Stimulated activated CD4-positive, alpha-beta T cell treated with anti-CD3 and anti-CD28 coated beads, Interleukin-1b, Interleukin-23, amount 100 ng/mL, for 1 hour (primary cell): ENCODE measurements at places on chromosomes 2 and 18.

- no peak for DNase-seq
Observed at GRCh38 chr2:240895656-240896388, at the start of gene MAB21L4. TSS of gene MAB21L4 (minus strand) at chr2:240896156. CDS start at chr2:240895997, 159 bp downstream.

DNA sequence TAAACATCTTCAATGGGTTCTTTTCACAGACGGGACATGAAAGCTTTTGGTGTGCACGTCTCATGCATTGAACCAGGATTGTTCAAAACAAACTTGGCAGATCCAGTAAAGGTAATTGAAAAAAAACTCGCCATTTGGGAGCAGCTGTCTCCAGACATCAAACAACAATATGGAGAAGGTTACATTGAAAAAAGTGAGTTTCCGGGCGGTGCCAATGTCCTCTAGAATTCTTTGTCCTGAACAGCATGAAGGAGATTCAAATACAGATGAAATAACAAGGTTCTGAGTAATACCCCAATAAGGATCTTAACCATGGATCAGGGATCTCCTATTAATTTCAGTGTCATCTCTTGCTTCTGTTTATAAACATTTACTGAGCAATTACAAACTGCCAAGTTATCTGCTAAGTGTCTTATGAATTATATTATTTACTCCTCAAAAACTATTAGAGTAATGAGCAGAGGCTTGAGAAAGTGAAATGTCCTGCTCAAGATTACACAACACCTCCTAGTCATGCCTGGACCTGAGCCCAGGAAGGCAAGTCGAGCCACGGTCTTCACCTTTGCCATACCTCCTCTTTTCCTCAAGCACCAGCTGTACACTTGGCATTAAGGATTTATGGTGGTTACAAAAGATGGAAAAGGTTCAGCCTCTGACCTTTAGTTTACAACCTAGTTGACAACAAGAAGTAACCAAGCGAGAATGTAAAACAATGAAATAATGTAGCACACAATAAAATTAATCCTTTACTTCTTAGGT is 22.6 kb downstream of the DHRS9 start:
- no peak for DNase-seq

- DNase-seq = no peak
Observed at GRCh38 chr2:229553091-229553490, 161.3 kb downstream of the DNER start.

DNA sequence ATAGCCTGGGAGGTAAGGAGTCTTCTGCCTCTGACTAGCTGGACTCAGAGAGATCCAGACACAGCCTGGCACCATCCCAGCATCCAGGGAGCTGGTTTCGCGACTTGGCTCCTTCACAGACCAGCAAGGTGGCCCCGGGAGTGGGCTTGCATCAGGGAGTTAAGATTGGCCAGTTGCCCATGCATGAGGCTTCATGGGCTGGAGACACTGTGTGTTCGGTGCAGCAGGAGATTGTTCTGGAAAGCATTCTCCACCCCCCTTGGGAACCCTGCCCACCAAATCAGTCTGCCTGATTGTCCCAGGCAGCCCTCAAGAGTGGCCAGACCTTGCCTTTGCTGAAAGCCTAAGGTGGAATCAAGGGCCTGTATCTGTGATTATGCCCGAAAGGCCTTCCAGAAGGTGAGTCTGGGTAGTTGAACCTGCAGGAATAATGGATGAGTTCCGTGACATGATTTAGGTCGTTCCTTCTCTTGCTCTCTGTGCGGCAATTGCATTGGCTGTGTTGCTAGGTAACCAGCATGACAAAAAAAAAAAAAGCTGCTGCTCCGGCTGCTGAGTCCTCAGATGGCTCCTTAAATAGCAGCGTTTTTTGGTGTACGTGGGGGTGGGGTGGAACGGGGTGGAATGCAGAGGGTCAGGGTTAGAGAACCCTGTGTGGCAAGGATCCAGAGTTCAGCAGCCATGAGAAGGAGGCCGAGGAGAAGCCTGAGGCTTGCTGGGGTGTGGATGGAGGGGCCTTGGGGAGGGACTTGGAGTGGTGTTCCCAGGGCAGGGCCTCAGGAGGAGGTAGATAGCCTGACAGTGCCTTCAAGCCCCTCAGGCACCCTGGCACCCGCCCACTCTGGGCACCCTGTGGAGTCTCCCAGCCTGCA is 93.0 kb upstream of the MCFD2 start:
- no peak for DNase-seq

- DNase-seq = no peak
Observed at GRCh38 chr2:231043796-231044195, 6.5 kb downstream of the C2orf72 start.

DNA sequence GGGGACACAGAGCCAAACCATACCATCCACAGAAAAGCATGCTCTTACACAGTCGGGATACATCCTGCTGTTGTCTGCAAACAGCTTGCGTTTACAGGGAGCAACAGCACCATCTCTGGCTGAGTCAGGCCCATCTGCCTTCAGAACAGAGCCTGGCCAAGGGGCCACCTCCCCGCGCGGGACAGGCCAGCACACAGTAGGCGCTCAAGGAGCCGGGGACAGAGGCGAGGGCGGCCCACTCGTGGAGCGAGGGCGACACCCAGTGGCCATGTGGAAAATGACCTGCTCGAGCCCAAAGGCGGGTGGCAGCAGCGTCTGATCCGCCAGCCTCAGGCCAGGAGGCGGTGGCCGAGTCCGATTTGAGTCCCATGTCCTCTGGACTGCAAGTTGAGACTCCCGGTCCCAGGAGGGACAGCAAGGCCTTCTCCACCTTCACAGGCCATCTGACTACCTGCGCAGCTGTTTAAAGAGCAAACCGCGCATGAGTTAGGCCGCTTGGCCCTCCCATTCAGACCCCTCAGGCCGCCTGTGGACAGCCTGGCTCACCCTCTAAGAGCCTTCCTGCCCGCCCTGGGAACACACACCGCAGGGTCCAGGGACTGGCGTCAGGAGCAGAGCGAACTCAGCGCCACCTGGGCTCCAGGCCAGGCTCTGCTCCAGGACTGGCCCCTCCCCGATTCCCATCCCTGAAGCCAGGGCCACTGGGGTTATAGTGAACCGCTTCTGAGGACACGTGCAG is 38.3 kb downstream of the TTC32 start:
- peak; percentile 55 for DNase-seq

DNA sequence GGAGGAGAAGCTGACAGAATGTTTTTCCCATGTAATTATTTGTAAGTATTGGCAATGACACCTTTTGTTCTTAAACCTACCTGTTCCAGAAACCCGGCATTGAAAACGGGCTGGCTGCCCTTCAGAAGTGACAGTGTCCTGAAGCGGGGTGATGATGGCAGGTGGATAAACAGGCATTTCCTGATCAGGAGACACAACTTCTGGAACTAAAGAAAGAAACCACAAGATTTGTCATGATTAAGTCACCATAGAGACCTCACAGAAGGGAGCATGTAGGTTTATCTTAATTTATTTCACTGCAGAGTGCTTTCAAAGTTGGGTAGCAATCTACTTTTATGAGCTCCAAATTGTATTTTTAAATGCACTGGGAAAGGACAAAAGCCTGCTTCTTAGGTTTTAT is 43.1 kb downstream of the TTN start:
- no peak for DNase-seq

GRCh38 chr2:217801115-217801531 is 201.7 kb downstream of the TNS1 start:
- DNase-seq = no peak

DNA sequence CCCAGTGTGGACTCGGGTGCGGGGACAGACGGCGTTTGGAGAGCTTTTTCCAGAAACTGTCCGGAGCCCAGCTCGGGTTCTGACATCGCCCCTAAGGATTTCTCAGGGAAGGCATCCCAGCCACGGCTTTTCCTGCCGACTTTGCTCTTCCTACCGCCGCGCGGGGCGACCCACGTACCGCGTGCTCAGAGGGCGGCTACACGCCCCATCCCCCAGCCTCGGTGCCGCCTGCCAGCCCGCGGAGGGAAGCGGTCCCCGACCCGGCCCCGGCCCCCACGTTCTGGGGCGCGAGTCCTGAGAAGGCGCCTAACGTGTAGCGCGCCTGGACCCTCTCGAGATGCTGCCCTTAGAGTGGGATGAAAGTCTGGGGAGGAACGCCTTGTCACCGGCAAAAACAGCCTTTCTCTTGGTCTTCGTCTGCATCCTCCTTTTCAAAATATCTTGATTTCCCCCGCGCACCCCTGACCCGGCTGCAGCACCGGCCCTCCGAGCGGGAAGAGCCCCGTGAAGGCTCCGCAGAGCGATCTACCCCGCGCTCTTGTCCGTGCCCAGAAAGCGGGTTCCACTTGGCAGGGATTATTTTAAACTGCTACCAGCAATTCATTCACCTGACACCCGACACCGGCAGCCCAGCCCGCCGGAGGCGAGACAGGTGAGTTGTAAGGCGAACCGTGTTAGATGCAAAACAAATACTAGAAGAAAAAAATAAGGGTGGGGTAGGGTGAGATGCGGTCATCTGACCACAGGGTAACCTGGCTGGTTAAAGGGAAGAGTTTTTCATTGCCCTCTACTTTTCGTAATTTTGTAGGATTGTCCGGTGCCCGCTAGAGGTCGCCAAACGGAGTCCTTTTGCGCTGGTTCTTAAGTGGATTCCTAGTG is 812 bp upstream of the KCNG3 start:
- peak; percentile 58 for DNase-seq

DNA sequence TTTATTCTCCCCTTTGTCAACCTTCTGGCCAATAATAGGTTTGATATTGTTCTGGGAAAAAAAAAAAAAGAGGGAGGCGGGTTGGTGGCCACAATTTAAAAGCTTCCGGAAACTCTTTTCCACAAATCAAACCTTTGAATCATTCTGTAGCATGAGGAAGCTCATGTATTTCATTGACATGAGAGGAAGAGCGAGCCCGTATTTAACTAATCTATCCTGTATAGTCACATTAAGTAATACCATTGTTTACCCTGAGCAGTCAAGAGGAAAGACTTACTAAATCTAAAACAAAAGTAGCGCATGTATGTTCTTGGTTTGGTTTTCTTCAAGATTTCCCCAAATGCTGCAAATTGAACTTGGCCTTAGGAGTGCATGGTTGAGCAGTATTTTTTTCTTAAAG is 120.1 kb downstream of the NCKAP5 start:
- no peak for DNase-seq

DNA sequence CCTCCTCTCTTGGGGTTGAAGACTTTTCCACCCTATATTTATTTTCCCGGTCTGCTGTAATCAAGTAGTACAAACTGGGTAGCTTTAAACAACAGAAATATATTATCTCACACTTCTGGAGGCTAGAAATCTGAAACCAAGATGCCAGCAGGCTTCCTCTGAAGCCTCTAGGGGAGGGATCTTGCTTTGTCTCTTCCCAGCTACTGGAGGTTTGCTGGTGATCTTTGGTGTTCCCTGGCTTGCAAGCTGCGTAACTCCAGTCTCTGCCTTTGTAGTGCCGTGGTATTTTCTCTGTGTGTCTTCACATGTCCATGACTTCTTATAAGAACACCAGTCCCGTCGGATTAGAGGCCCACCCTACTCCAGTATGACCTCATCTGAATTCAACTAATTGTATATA is 44.4 kb downstream of the MYO3B start:
- no peak for DNase-seq

DNA sequence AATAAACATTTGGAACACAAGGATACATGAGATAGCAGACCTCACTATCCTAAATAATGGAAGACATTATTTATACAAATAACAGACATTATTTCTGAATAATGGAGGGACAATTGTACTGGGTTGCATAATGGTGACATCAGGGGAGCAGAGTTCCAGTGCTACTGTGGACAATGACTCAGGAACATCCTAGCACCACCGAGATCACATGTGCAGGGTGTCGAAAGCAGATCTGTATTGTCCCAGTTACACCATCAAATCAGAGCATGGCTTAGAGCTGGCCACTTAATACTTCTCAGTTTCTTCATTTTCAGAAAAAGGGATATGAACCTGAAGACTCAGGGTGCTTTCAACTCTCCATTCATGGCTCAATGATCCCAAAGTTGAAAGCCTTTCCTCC is 249.1 kb upstream of the RBMS1 start:
- DNase-seq = no peak

- no peak for DNase-seq
Observed at GRCh38 chr18:9757827-9758621, 49.9 kb downstream of the RAB31 start.

- DNase-seq = no peak
Observed at GRCh38 chr2:127314193-127314988, 20.4 kb upstream of the ERCC3 start.

GRCh38 chr2:100615471-100615870 is 52.7 kb downstream of the PDCL3 start:
- DNase-seq = no peak

DNA sequence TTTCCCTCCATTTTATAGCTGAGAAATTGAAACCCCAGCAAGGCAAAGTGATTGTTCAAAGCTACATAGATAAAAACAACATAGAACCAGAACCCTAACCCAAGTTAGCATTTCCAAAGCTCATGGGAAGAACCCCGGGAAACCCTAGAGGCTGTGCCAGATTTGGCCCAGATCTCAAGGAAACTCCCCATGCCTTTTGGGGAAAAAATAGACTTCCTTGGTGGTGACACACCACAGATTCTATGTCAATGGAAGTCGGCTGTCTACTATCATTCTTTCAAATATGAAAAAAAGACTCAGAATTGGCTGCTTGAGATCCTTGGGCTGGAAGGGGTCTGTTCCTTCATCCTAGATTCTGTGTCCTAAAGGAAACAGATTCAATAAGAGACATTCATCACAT is 8.4 kb downstream of the COL6A3 start:
- no peak for DNase-seq

GRCh38 chr2:28449488-28450395 is 46.1 kb upstream of the PLB1 start:
- DNase-seq = peak; percentile 72

DNA sequence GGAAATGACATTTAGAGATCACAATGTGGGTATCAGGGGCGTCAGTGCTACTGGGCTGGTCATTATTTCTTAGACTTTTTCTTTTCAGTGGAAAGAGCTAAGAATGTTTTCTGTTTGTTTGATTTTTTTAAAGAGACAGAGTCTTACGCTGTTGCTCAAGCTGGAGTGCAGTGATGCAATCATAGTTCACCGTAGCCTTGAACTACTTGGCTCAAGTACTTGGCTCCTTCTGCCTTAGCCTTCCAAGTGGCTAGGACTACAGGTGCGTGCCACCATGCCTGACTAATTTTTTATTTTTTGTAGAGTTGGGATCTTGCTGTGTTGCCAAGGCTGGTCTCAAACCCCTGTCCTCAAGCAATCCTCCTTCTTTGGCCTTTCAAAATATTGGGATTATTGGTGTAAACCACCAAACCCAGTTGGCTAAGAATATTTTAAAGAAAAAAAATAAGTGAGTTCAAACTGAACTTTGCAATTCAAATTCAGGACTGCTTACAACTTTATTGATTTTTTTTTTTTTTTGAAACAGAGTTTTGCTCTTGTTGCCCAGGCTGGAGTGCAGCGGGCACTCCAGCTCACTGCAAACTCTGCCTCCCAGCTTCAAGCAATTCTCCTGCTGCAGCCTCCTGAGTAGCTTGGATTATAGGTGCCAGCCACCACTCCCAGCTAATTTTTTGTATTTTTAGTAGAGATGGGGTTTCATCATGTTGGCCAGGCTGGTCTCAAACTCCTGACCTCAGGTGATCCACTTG is 154.2 kb downstream of the MIB1 start:
- DNase-seq = no peak

GRCh38 chr18:12640881-12641200 is 17.1 kb downstream of the SPIRE1 start:
- no peak for DNase-seq

GRCh38 chr2:98519156-98519555 is 74.5 kb downstream of the INPP4A start:
- no peak for DNase-seq
